PC-3 (cell line): ENCODE measurements at places on chromosomes 6 and 20.
A peak's percentile ranks its signal among the peaks of the same experiment; 100 is the strongest.

DNA sequence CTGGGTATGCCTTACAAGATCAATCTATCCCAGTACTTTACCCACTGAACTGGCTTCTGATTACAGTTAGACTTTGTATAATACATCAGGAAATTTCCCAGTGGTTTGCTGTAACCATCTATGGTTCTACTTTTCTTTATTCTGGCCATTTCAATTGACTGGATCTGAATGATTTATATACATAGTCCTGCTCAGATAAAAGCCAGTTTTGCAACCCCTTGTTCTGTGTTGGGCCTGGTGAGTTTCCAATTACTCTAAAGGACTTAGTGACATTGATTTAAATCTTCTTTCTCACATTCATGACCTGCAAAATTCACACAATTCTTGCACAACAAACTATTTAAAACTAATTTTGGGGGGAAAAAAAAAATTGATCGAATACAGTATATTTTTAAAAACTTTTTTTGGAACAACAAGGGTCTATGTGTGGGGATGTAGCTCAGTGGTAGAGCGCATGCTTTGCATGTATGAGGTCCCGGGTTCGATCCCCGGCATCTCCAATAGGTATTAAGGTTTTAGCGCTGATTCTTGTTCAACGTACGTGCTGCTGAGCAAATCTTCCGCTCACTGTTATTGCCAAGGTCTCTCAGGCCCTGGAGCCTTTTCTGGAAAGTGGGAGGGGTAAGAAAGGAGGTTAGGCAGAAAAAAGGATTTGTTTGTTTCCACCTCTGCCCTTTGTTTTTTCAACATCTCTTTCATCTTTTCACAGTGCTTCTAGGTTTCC, 117.5 kb downstream of the GPX5 start:
- peak; percentile 74 for DNase-seq

DNA sequence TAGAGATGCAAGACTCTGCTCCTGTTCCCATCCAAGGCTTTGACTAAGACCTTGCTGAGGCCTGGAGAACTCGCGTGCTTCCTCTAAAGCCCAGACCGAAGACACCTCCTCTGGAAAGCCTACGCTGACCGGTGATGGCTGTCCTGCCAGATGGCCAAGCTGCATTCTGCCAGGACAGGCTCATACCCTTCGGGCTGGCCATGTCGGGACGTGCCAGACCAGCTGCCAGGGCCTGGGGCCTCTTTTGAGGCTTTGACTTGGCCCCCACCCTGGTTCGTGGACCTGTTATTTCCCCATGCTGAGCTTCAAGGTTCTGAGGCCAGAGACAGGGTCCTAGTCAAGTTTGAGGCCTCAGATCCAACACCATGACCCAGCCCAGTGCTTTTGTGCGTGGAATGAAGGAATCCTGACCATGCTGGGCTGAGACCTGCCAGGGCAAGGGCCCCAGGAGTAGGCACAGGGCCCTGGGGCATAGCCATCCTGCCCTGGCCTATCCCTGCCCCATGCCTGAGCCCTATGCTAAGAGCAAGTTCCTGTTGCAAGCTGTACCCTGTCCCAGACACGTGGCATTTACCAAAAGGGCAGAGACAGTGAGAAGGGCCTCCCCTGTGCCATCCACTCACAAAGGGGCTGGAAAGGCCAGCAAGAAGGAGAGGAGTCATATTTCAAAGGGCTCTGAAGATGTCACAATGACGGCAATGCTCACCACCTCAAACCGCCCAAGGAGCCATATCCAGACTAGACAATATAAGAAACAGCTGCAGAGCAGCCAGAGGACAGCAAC, 42.8 kb downstream of the MRPL14 start:
- no peak for DNase-seq

DNA sequence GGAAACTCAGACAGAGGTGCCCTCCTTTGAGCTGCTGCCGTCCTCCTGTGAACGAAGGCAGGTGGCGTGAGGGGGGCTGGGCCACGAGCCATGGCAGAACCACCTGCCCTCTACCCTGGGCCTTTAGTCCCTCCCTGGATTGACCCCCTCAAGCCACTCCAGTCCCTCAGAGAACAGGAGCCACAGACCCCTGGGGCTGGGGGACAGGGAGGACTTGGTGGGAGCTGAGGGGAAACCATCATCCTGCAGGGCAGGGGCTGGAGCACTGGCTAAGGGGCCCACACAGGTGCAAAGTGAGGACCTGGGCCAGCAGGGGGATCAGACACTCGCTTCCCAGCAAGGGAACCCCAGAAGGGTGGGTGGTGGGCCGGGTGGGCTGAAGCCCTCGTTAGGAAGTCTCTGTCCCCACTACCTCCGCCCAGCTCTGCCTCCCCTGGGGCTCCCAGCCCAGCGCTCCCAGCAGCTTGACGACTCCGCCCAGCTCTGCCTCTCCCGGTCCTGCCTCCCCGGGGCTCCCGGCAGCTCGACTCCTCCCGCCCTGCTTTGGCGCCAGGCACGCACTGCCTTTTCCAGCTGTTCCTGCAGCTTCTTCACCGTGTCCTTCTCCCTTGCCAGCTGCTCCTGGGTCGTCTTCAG, 44.4 kb downstream of the DSTN start:
- no peak for DNase-seq

DNA sequence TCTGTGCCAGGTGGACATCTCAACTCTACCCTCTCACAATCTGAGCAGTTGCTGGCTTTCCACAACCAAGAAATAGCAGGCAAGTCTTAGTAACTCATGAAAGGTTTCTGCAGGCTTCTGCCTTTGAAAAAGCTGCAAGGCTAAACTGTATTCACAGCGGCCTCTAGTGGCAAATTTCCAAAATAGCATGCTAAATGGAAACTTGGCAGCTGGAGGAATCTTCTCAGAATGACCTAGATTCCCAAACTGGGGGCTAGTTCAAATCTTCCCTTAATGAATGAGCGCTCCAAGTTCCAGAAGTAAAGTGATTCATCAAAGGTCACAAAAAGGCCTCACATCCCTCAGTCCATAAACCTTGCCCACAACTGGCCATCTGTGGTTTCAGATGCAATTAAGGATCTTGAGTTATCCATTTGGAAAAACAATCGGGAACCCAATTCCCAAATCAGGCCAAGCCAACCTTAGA, 11.9 kb upstream of the CPNE5 start:
- DNase-seq = peak; percentile 80

DNA sequence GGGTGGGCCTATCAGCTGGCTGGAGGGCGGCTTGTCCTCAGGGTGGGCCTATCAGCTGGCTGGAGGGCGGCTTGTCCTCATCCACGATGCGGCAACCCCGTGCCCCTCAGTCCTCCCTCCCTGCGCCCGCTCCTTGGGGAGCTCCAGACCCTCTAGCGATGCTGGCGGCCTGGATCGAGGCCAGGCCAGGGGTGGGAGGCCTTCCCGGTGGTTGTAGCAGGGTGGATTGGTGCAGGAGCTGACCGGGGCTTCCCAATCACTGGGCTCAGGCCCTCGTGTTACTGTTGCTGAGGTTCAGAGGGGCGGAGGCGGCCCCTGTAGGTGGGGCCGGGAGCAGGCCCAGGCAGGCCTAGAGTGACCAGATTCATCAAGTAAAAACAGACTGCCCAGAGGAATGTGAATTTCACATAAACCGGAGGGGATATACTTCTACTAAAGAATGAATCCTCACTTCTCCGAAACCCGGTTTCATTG, 8.8 kb downstream of the SLC17A9 start:
- no peak for DNase-seq

DNA sequence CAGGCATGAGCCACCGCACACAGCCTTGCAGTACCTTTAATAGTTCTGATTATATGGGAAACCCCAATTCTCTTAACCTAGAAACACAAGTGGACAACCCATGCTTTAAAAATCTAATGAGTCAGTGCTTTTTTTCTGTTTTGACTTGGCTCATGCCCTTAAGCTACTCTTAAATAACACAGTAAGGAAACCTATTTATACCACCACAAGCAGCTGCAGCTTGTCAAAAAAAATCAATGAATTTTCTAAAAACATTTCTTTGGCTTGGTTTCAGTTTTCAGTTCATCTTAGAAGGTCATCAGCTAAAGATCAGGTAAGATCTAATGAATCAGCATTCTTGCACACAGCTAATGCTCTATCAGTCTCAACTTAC, 124.1 kb upstream of the DST start:
- DNase-seq = peak; percentile 72

GRCh38 chr6:140230282-140230681, 855.8 kb upstream of the CITED2 start:
- peak; percentile 33 for DNase-seq

GRCh38 chr6:148521158-148521557, 178.5 kb downstream of the SASH1 start:
- DNase-seq = no peak

- no peak for DNase-seq
Observed at GRCh38 chr6:170140129-170140528, 150.7 kb downstream of the DLL1 start.

- no peak for DNase-seq
Observed at GRCh38 chr6:22600059-22600458, 30.7 kb downstream of the HDGFL1 start.

DNA sequence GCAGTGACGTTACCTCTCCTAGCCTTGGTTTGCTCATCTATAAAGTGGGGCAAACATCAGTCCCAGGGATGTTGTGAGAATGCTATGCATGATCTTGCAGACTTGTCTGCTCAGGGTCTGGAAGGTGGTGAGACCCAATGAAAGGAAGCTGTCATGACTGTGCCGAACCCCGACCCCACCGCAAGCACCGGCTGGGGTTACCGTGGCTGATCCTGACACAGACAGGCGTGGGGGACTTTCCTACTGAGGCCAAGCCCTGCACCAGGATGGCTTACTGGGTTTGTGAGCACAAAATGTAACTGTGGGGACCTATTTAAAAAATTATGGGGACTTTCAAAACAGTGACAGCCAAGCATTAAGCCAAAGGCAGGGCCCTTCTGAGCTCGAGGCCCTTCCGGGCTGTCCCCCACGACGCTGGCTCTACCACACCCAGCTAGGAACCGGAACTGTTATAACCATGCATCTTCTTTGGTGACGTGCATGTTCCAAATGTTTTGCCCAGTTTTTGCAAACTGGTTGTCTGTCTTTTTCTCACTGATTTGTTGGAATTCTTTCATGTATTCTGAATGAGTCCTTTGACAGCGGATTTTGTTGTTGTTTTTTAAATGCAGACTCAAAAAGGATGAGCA, 76.6 kb upstream of the PMEPA1 start:
- DNase-seq = no peak

GRCh38 chr6:51529240-51529639, 558.2 kb downstream of the PKHD1 start:
- DNase-seq = peak; percentile 64

DNA sequence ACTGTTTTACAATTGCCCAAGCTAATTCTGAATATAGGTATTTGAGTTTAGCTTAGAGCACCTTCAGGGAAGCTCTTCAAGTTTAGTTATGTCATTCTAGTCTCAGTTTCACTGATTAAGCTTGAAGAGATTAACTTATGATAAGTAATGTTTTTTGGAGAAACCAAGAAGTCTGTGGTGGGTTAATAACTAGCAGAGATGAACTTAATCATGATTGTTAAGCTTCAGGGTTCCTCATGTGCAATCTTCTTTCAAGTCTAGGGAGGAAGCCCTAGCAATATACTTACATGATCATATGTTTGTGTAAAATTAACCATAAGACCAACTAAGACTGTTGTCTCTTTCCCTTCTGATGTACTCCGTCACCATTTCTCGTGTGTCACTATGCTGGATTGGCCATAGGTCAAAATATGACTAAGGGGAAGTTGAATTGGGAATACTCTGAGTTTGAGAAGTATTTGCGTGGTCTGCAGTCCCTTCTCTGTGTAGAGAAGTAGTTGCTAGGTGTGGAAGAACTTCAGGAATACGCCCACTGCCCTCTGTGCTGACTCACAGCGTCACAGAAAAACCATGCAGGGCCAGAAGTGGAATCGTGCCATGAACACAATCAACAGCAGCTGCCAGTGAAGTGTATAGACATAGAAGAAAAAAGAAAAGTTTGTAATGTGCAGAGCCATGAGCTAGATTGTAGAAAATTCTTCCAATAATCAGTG, 88.3 kb downstream of the SH3BGRL2 start:
- peak; percentile 4 for DNase-seq

DNA sequence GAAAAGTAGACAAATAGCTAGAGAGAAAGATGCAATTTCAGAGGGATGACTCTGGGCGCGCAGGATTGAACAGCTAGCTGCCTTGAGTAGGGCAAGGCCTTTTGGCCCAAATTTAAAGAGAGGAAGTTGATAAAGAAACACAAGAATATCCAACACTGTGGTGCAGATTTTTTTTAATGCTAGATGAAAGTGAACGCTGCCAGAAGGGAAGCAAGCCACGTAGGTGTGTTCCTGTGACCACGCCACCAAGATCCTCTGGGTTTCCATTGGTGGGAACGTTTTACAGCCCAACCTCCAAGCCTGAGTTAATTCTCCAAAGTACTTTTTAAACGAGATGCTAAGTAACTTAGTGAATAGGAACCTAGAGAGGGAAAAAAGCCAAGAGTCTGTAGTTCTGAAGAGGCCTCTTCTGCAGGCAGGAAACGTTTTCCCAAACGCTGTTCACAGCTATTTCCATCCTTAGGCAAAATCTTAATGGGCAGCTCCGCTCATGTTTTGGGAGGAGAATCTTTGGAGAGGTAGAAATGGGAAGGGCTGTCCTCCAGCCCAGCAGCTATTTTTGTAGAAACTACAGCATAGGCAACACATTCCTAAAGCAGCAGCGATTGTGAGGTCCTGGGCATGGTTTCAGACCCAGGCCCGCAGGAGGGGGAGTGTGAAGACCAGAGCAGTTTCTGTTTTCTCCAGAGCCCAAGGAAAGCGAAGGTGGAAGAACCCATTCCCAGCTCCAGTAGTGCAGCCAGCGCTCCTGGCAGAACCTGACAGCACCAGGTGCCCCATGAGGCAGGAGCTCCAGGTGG, 8.2 kb downstream of the LY86 start:
- no peak for DNase-seq

DNA sequence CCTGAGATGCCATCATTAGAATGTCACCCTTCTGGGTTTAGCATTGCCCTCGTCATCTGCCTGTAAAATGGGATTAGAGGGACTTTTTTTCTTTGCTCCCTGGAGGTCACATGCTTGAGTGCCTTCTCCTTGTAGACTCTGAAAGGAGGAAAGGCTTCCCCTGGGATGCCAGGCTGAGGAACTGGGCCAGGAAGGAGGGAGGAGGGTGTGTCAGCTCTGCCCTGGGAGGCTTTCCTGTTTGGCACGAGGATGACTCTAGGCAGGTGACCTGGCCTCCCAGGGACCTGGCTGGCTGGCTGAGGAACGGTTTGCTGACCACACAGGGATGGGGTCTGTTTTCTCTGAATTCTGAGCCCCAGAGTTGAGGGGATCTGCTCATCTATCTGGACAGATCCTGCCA, 137.9 kb upstream of the RNF24 start:
- peak; percentile 70 for DNase-seq

DNA sequence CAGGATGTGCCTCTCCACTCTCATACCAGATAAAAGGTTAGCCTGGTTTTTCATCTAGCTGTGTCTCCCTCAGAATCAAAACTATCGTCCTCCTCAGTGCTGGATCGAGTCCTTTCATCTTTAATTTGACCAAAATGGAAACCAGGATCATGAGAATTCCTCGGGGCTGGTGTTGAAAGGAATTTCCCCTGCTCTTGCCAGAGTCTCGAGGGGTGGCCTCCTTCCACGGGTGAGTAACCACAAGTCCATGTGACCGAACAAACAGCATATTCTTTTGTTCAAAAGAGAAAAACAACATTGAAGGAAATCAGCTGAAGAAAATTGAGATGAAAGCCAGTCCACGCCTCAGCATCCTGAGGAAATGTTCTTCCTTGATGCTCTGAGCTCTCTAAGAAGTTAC, 165.9 kb upstream of the CDYL start:
- no peak for DNase-seq
